Posterior vena cava (tissue), 2 donors: ENCODE measurements at places on chromosomes 5 and 9. TPM values are rescaled to one million over a fixed set of nuclear protein-coding genes. Genes with fewer than 3 reads are reported as not detected.
A peak's percentile ranks its signal among the peaks of the same experiment; 100 is the strongest.

Gene ARHGEF37
- 10.7 TPM for total RNA-seq

Gene BNC2
- 76.0 TPM for total RNA-seq

Gene MRPS30
- total RNA-seq, result 33.5 TPM

Gene PCDHGA10
- total RNA-seq, result 5.7 TPM

Gene WDR38
- not detected for total RNA-seq

GRCh38 chr9:77614645-77615044 lies 33.5 kb downstream of the GNA14 start:
- DNase-seq, result no peak

- DNase-seq, result no peak
Observed at GRCh38 chr5:65861830-65862241, 64.5 kb upstream of the ERBIN start.

- DNase-seq, result no peak
Observed at GRCh38 chr5:56433039-56433617, 200.0 kb upstream of the ANKRD55 start.

DNA sequence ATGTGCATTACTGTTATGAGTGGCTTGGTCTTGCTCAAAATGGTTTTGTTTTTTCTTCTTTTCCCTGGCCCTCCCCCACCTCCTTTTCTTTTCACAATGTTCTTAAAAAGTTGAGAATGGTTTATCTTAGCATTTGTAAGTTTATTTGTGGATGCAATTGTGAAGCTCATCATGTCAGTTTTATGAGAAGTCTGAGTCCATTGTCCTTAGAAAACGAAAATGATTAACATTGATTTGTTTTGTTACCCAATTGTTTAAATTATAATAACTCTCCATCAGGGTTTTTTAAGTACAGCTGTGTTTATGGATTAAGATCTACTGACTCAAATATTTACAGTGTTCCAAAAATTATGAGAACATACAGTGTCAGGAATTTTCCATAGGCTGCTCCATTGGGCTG lies 511.3 kb upstream of the PAPPA start:
- DNase-seq, result no peak

DNA sequence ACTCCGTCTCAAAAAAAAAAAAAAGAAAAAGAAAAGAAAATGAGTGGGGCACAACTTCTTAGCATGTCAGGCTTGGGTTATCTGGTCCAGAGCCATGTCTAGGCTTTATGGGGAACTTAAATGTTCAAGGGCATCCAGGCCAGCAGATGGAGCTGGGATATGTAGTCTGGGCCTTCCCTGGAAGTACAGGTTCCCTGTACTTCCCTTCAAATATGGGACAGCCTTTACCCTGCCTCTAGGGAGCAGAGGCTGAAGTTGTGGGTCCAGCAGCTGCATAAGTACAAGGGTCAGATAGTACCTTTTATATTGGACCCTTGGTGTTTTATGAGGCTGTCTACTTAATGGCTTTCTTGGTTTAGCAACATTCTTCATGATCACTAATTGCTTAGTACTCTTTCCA lies 42.1 kb downstream of the FAF2 start:
- no peak for DNase-seq

DNA sequence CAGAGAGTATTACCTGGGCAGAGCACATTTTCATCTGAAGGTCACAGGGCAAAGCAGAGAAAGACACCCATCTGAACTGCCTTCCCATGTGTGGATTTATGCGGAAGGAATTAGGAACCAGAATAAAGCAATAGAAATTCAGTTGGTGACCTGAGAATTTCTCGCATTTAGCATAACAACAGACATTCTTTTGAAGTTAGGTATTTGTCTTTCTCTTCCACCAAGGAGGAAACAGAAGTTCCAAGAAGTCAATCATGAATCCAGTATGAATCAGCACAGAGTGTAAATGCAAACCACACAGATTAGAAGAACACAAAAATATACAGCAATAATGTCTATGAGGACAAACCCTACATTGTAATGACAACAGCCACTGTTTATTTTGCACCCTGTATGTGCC lies 515.2 kb upstream of the BRINP1 start:
- no peak for DNase-seq

DNA sequence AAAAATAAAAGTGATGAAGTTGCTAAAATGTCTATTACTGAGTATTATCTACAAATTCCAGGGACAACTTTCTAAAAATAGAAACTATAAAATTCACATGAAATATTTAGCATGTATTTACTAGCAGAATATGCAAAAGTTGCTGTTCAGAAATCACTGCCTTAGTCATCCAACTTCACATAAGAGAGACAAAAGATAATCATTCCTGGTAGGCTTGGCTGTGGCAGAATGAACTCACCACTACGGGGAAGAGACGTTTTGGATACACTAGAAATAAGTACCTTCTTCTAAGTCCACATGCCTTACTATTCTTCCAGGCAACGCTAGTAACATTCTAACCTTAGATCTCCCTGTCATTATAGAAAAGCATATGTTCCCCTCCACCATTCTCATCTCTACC lies 272.2 kb downstream of the BNC2 start:
- no peak for DNase-seq

GRCh38 chr5:123717139-123717538 lies 205.2 kb downstream of the CSNK1G3 start:
- no peak for DNase-seq

DNA sequence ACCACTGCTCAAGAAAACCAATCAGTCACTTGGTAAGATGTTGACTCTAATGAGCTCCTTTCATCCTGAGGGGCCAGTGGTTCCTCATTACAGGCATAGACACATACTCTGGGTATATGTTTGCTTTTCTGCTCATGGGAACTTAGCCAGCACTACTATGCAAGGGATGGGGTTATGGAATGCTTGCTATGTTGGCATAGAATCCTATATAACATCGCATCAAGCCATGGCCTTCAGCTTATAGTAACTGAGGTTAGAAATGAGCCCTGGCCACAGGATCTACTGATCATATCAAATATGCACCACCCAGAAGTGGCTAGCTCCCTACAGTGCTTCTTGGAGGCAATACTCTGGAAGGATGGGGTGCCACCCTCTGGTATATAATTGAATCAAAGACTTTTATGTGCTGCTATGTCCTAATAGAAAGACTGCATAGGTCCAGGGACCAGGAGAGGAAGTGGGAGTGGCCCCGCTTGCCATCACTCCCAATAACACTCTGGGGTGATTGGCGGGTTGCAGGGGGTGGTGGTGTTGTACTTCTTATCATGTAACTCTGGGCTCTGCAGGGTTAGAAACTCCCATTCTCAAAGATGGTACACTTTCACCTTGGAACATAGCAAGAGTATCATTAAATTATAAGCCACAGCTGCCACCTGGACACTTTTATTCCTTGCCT lies 70.3 kb downstream of the ZNF366 start:
- DNase-seq, result no peak

- peak; percentile 68 for DNase-seq
Observed at GRCh38 chr5:932628-933250, 40.1 kb downstream of the TRIP13 start.

- DNase-seq, result no peak
Observed at GRCh38 chr5:169801781-169802180, 164.7 kb downstream of the DOCK2 start.

- DNase-seq, result no peak
Observed at GRCh38 chr5:31362529-31362900, 169.0 kb downstream of the CDH6 start.

DNA sequence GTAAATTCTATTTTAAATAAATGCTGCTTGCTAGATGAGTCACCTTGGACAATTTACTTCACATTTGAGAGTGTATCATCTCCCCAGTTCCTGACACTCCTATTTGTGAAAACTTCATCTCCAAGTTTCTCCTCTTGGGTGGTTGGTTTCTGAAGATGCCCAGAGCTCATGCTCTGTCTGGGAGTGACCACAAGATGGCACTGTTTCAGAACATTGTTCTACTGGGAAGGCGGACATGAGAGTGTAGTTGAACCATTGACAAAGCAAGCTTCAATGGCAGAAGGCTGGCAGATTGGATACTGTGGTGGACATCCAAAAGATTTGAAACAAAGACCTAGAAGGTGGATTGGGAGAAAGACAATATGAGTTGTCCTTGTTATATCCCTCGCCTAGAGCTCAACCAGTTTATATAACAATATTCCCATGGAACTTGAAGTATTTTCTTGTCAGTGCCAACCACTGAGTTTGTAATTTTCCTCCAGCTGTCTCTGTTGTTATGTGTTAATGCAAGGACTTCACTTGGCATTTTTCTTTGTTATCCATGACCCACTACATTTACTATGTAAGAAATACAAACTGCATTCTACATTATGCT lies 234.3 kb upstream of the ANKH start:
- no peak for DNase-seq

GRCh38 chr9:132534832-132535231 lies 47.6 kb upstream of the BARHL1 start:
- no peak for DNase-seq

- no peak for DNase-seq
Observed at GRCh38 chr9:72681283-72681630, 159.8 kb downstream of the TMC1 start.

- no peak for DNase-seq
Observed at GRCh38 chr5:96200641-96201040, 232.4 kb downstream of the PCSK1 start.

DNA sequence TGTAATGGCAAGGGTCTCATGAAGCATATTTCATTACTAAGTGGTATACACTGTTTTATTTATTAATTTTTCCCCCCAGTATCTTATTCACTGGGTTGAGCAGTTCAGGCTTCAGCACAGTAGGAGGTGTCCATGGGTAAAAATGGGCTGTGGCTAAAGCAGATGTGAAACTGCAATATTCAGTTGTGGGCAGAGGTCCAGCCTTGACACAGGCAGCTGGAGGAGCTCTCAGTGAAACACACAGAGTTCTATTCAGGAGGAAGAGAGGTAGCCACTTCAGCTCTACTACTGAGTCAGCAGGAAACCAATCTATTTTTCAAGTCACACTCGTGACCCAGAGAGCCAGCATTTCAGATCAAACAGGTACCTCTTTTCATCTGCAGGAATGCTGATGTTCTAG lies 418.3 kb downstream of the CDH10 start:
- no peak for DNase-seq

- DNase-seq, result no peak
Observed at GRCh38 chr5:84411832-84412605, 27.3 kb upstream of the EDIL3 start.

GRCh38 chr9:30732060-30732459 lies 1652.4 kb upstream of the ACO1 start:
- DNase-seq, result no peak

GRCh38 chr5:150402229-150402773 lies 10.4 kb downstream of the CD74 start:
- DNase-seq, result no peak
